ENCODE measurements at places on chromosomes 13 and 19. TPM values are rescaled to one million over a fixed set of nuclear protein-coding genes. Genes with fewer than 3 reads are reported as not detected.

DNA sequence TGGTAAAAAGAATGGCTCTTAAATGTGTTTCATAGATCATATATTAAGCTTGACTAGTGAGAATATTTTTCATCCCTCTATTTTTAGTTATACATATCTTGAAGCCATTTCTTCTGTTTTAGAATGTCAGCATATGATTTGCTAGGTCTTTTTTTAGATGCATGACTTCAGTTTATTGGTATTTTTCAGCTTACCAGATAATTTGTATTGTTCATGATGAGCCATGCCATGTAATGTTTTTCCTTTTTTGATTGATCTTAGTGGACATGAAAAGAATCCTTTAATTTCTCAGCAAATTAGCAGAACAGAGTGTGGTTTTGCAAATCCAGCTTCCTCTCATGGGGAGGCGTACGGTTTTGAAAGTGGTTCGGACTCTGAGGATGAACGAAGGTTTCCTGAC, 168.5 kb downstream of the LMO7 start:
- no peaks in the 10 kb centered on the region for H3K4me1 ChIP-seq
- H3K36me3 ChIP-seq: no peaks in the 10 kb centered on the region
- no peaks in the 10 kb centered on the region for H3K27me3 ChIP-seq
- H3K4me3 ChIP-seq: no peak overlapping the region
- DNase-seq: no peak

GRCh38 chr13:43877326-43877725, 2.2 kb downstream of the CCDC122 start:
- peaks cover 12% of the 10 kb centered on the region for H3K4me1 ChIP-seq
- DNase-seq: no peak
- no peaks in the 10 kb centered on the region for H3K36me3 ChIP-seq
- H3K4me3 ChIP-seq: no peak overlapping the region

GRCh38 chr13:43303033-43303729, 279.8 kb downstream of the DNAJC15 start:
- no peak for DNase-seq
- H3K27ac ChIP-seq: no peak overlapping the region
- no peak overlapping the region for H3K4me3 ChIP-seq
- no peaks in the 10 kb centered on the region for H3K4me1 ChIP-seq

DNA sequence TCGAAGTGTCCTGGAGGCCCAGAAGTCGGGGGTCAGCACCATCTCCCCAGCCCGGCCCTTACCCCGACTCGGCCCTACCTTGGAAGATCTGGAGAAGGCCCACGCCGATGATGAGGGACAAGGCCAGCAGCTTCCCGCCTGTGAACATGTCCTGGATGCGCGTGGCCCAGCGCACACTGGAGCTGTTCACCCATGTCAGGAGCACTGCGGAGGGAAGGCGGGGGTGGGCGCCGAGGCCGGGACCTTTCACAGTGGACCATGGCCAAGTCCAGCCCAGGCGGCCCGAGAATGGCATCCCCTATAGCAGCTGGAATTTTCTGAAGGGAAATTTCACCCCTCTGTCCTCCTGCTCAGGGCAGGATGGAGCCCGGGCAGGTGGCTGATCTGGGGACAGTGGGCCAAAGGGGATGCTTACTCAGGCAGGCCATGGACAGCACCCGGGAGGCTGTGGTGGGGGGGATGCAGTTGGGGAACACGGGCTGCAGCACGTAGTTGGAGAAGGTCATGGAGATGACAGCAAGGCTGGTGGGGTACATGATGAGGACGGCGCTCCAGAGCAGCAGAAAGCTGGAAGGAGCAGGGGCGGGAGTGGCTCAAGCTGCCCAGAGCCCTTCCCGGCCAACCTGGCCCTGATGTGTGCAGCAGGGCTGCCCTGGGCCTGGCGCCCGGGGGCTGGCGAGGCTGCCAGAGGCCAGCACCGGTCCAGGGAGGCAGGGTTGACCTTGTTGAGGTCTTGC, 13.0 kb downstream of the SLC7A10 start:
- H3K27me3 ChIP-seq: no peaks in the 10 kb centered on the region
- H3K4me1 ChIP-seq: no peaks in the 10 kb centered on the region
- no peaks in the 10 kb centered on the region for H3K36me3 ChIP-seq

DNA sequence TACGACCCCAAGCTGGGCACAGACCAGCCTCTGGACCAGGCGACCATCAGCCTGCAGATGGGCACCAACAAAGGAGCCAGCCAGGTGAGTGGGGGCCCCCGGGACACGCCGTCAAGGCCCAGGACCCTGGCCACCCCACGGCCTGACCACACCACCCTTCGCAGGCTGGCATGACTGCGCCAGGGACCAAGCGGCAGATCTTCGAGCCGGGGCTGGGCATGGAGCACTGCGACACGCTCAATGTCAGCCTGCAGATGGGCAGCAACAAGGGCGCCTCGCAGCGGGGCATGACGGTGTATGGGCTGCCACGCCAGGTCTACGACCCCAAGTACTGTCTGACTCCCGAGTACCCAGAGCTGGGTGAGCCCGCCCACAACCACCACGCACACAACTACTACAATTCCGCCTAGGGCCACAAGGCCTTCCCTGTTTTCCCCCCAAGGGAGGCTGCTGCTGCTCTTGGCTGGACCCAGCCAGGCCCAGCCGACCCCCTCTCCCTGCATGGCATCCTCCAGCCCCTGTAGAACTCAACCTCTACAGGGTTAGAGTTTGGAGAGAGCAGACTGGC, 9.6 kb downstream of the ELOF1 start:
- DNase-seq: no peak
- no peak overlapping the region for H3K27ac ChIP-seq
- H3K4me3 ChIP-seq: no peak overlapping the region
- peaks cover 20% of the 10 kb centered on the region for H3K36me3 ChIP-seq
- H3K27me3 ChIP-seq: no peaks in the 10 kb centered on the region

DNA sequence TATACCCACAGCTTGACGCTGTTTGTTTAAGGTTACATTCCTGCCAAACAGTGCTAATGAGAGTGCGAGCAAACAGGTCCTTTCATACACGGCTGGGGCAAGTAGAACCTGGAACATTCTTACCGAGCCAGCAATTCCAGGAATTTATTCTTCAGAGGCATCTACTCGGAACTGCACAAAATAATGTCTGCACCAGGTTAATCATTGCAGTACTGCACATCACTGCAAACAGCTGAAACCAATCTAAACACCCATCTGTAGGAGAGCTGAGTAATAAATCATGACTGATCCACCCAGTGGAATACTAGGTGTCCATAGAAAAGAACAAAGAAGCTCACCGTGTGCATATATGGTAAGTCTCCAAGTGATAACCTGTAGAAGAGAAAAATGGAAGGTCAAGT, 1.2 kb upstream of the ZNF579 start:
- DNase-seq: no peak
- no peak overlapping the region for H3K27ac ChIP-seq
- H3K27me3 ChIP-seq: no peaks in the 10 kb centered on the region
- no peaks in the 10 kb centered on the region for H3K36me3 ChIP-seq
- no peak overlapping the region for H3K4me3 ChIP-seq

DNA sequence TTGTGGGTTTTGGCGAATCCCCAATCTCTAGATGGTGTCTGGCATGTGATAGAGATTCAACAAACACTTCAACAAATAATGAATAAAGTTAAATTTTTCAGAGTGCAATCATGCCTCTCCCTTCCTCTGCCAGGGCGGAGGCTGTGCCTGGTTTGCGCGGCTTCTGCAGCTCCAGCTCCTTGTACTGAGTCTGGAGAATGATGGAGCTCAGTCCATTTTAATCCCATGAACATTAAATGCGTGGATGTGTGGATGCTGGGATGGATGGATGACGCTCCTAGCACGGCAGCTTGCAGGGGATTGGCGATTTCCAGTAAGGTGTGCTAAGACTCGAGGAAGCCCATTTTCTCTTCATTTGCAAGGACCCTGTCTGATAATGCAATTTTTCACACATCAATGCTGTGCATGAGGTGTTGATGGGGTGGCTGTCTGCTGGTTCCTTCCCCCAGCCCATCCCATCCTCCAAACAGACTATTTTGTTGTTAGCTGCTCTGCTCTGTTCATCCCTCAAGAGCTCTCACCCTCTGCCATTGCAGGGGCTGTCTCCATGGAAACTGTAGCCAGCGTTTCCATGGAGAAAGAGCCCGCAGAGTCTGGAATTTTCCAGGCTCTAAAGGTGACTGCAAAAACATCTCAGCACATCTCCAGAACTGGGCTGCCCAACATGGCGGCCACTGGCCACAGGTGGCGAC, 92.6 kb upstream of the PEG3 start:
- H3K4me3 ChIP-seq: no peak overlapping the region
- no peaks in the 10 kb centered on the region for H3K4me1 ChIP-seq
- DNase-seq: no peak

GRCh38 chr13:110012102-110012739, 225.8 kb upstream of the IRS2 start:
- no peak overlapping the region for H3K27ac ChIP-seq
- no peak overlapping the region for H3K4me3 ChIP-seq
- no peaks in the 10 kb centered on the region for H3K4me1 ChIP-seq
- no peaks in the 10 kb centered on the region for H3K36me3 ChIP-seq
- DNase-seq: no peak

The DCT gene
- total RNA-seq: 0.75 TPM

Data from natural killer cell (primary cell).